ENCODE measurements at places on chromosomes 4 and X.

DNA sequence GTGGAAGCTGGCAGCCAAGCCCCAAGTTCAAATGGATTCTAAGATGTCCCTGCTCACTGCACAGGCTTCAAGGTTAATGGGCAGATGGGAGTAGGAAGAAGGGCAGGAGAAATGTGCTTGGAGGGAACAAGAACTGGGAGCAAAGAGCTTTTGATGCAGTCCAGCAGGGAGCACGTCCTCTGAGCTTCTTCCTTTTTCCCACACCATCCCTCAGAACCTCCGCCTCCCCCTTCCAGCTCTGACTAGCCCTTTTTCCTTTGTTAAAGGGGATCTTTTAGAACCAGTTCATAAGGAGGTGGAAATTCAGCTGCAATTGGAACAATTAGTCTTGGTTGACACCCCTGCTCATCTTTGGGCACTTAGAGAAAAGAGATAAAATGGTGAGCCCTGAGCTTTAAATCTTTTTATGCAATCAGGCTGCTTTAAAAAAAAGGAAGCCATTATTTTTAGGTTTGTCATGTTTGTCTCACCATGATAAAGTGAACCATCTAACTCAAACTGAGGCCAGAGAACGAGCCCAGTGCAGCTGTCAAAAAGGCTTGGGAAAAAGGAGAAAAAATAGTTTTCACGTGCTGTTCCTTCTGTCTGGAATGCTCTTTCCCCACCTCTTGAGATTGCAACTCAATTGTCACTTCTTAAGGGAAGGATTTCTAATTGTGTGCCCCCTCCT, 135.8 kb upstream of the IL1RAPL2 start:
- no peak for DNase-seq

DNA sequence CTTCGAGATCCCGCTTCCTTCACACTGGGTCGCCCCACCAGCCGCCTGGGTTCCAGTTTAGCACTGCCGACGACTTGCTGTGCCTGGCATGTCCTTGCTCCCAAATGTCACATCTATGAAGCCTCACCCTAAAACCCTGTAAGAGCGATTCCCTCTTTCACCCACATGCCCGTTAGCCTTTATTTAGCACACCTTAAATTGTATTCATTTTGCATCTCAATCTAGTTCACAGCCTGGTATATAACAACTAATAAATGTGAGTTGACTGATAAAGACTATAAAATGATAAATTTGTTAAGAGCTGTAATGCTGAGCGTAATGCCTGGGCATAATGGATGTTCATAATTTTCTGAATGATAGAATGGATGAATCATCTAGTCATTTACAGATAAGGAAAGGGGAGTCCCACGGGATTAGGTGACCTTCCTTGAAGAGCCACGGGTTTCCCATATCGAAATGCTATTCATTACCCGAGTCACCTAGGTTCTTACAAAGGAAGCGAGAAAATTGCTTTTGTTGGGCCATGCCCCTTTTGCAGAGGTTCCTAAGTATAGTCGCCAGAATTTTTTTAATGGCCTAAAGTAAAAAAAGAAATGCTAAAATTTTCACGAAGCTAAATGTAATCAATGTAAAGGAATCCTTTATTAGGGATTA, 1.1 kb upstream of the AP1S2 start:
- DNase-seq: no peak

GRCh38 chr4:60619531-60620305, 580.4 kb upstream of the ADGRL3 start:
- DNase-seq: no peak

GRCh38 chr4:165351359-165352130, 24.1 kb downstream of the MSMO1 start:
- DNase-seq: no peak

GRCh38 chr4:100581337-100581736, 63.5 kb upstream of the EMCN start:
- no peak for DNase-seq

GRCh38 chrX:26649534-26649933, 433.6 kb downstream of the MAGEB5 start:
- DNase-seq: no peak

DNA sequence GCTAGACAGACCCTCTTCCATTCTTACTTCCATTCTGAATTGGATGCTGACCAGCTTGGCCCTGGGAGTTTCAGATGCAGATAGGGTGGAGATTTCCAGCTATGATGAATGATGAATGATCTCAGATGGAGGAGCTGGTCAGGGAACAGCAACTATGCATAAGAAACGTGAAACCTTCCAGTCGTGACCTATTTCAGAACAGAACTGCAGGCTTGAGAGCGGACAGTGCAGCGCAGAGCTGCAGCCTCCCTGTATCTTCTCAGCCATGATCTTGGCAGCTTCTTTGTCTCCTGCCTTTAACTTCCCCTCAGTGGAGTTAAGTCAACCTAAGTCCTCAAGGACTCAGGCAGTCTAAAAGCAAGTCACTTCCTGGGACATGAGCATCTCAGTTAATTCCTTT, 43.3 kb upstream of the HAND2 start:
- no peak for DNase-seq

GRCh38 chr4:84928089-84928488, 38.4 kb downstream of the WDFY3 start:
- no peak for DNase-seq

- no peak for DNase-seq
Measured at GRCh38 chrX:7635604-7636003, 207.4 kb upstream of the VCX start.

- DNase-seq: no peak
Measured at GRCh38 chr4:118296729-118297128, 56.1 kb downstream of the PRSS12 start.

DNA sequence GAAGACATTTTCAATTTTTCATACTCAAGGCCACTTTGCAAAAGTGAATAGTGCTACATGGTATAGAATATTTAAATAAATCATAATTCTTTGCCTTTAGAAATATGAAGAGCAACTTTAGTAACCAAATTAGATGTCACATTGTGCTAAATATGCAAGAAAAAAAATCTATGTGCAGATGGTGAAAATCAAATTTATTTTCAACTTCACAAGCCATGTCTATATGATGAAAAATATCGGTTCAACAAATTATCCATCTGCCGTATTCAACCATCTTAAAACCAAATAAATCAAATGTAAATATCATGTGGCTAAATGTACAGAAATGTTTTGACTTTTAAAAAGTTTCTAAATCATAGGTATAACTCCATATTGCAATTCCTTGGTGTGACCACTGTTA, 398.2 kb downstream of the PABPC4L start:
- no peak for DNase-seq

GRCh38 chrX:110414273-110414672, 55.6 kb downstream of the RTL9 start:
- no peak for DNase-seq

GRCh38 chrX:27354021-27354420, 109.1 kb downstream of the PPP4R3C start:
- no peak for DNase-seq

GRCh38 chr4:126916626-126917140, 716.1 kb upstream of the INTU start:
- DNase-seq: no peak

GRCh38 chr4:3361896-3362295, 69.1 kb downstream of the RGS12 start:
- no peak for DNase-seq

DNA sequence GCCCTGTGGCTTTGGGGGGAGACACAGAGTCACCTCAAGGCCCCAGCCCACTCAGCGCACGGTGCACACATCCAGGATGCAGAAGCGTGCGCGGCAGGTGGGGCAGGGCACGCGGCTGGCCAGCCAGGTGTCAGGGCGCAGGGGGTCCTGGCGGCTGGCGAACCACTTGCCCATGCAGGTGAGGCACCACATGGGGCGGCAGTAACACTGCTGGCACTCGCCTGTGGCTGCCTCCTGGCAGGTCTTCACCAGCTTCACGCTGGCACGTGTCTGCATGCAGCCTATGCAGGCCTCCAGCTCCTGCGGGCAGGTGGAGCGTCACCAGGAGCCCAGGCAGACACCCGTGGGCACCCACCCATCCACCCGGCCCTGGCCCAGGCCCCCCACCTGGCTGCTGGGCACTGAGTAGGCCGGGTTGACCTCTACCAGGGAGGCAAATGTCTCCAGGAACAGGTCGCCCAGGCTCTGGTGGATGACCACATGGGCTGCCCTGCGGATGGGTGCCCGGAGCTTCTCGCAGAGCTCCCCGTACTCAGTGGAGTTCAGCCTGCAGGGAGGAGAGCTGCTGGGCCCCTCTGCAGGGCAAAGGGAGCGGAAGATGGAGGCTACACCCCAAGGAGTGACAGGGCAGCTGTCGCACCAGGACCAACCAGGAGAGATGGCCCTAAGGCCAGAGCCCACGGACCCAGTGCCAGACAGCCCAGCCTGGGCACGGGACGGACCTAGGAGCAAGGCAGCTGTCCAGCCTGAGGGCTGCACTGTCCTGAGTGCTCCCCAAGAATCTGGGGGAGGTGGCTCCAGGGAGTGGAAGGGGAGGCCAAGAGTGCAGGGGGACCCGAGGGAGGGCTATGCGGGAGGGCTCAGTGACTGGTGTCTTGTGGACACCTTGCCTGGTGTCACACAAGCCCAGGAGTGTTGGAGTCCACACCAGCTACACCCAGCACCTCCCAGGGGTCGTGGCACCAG, 3.7 kb downstream of the TMEM129 start:
- DNase-seq: no peak

DNA sequence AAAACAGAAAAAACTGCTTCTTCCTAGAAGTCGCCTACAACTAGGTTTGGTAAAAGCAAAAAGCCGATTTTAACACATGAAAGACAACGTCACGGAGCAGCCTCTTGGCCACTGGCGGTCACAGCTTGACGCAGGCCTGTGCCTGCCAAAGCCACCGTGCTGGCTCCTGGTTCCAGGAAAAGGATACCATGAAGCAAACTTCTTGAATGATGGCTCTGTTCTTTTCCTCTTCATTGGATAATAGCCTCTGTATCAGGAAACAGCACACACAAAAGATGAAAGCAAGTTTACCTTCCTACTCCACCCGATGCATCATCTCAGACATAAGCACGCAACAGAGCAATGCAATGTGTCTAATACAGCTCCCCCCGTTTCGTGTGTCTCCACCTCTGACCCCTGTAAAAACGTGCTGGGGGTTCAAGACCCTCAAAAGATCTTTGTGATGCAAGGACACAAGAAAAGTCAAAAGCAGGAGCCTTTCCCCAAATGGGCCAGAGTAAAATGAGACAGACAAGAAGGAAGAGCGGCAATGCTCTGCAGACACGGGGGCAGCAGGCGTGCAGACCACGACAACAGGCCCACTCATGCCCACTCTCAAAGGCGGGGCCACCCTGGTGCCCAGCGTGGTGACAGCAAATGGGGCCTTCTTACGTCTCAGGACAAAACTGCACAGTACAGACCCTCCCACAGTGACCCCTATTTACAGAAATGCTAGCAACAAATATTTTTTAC, 19.4 kb downstream of the GAK start:
- DNase-seq: no peak

DNA sequence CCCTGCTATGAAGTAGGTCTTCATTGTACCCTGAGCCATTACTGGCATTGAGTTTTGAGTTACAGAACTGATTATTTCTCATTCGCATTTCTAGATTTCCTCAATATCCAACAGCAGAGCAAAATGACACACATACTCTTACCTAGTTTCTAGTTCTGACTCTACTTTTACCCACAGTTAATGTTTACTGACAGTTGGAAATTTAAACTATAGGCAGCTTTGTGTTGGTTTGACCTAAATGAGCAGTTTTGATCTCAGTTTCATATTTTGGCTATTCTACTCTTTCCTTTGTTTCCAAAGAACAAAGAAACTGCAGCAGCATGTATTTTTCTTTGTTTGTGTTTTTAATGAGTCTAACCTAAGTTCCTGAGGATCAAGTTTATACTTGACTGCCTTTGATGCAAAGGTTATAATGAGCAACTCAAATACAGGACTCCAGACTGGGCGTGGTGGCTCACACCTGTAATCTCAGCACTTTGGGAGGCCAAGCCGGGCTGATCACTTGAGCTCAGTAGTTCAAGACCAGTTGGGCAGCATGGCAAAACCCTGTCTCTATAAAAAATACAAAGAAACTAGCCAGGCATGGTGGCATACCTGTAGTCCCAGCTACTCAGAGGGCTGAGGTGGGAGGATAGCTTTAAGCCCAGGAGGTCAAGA, 30.4 kb downstream of the TXK start:
- no peak for DNase-seq

GRCh38 chr4:89954906-89955695, 60.4 kb downstream of the MMRN1 start:
- no peak for DNase-seq
